ENCODE measurements at places on chromosomes 1 and 21.

GRCh38 chr1:55249646-55250398 lies 34.7 kb upstream of the USP24 start:
- DNase-seq, result no peak

DNA sequence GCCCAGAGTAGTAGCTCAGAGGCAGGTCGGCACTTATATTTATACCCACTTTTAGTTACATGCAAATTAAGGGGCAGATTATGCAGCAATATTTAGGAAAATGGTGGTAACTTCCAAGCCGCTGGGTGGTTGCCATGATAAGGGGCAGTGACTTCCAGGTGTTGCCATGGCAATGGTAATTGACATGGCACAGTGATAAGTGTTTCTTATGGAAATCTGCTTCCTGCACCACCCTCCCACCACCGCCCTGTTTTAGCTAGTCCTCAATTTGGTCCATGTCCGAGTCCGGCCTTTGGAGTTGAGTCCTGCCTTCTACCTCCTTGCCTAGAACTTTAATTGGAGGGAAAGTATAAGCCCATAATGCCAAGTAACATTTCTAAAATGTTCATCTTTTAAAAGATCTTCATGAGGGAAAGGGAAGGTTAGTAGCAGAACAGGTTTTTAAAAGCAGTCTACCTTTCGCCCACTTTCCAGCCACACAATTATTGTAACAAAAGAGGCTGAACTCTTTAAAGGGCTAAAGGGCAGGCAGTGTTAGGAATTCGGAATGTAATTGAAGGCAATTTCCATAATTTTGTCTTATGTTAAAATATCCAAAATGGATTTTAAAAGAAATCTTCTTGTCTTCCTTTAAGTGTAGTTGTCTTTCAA lies 21.7 kb downstream of the ZBTB8B start:
- no peak for DNase-seq

GRCh38 chr21:26451081-26451740 lies 121.9 kb downstream of the CYYR1 start:
- no peak for DNase-seq

DNA sequence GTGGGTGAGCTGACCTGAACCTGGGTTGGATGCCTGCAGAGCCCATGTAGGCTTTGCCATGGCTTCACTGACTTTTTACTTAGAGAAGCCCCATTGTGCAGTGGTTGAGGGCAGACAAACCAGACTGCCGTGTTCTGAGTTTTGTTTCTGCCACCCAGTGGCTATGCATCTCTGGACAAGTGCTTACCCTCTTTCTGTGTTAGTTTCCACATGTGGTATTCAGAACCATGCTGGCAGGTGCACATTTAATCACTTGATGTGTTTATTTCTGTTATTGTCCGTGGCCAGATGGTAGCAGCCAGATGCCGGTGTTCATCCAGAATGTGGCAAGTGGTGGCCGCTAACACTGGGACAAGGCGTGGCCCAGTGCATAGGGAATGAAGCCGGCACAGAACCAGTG lies 10.3 kb upstream of the PTPN7 start:
- no peak for DNase-seq

- no peak for DNase-seq
These were observed 35.4 kb downstream of the SELL start for GRCh38 chr1:169676001-169676400.

GRCh38 chr21:38820471-38821239 lies 14.9 kb downstream of the ETS2 start:
- DNase-seq, result no peak

DNA sequence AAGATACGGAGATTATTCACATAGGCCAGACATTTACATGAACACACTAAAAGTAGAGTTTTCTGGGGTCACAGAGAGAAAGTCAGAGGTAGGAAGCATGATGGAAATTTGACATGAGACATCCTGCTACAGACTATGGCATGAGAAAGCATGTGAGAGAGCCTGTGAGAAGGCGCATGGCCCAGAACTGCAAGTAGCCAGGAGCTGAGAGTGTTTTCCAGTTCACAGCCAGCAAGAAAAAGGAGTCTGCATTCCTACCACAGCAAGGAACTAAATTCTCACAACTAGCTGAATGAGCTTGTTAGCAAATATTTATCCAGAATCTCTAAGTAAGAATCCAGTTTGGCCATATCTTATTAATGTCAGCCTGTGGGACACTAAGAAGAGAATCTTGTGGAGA lies 673.3 kb downstream of the BRINP3 start:
- no peak for DNase-seq

GRCh38 chr1:116971965-116972673 lies 29.4 kb upstream of the CD101 start:
- DNase-seq, result no peak

DNA sequence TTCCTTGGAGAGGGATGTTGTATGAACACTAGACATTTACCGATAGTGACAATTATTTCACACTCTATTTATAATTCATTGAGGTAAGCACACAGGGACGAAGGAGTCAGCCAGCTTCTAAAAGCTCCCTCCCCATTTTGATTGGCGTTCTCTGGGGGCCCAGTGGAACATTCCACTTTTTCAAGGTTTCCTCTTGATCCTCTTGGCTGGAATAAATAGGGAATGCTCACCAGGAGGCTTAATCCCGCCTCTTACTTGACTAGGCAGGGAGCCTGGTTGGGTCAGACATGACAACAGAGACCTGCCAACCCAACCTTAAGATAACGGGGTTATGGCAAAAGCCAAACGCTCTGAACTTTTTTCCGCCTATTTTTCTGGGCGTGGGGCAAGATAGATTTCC lies 974 bp downstream of the ACTN2 start:
- DNase-seq, result no peak

GRCh38 chr1:239951511-239952140 lies 140.1 kb upstream of the FMN2 start:
- peak; percentile 54 for DNase-seq

- peak; percentile 34 for DNase-seq
These were observed 885 bp downstream of the AHCYL1 start for GRCh38 chr1:109985247-109986053.

GRCh38 chr1:111956155-111956771 lies 33.2 kb downstream of the KCND3 start:
- no peak for DNase-seq

GRCh38 chr1:29804181-29804899 lies 568.0 kb downstream of the PTPRU start:
- peak; percentile 8 for DNase-seq

DNA sequence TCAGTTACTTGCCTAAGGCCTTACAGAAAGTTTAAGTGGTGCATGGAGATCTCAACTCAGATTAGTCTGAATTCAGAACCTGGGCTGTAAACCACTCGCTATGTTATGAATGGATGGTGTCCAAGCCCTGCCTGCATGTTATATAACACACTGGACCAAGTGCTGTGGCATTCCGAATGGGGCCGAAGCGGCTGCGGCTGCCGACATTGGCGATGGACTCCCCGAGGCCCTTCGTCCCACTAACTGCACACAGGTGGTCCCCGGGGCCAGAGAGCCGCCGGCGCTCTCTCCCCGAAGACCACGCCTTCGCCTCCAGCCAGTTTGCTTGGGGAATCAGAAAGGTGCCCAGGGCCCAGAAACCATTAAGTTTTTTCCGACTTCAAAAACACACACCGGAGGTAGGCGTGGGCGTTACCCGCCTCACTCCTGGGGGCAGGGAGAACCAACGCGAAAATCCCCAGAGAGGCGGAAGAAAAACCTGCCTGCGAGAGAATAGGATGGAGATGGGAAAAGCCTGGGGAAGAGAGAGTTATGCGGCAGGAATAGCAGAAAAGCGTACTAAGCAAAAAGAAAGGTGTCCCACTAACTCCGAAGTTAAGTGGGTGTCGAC lies 579 bp upstream of the TENT5C start:
- DNase-seq, result no peak

GRCh38 chr1:180266275-180267210 lies 36.5 kb downstream of the LHX4 start:
- DNase-seq, result peak; percentile 14
